ENCODE measurements at places on chromosomes 12 and 14.

GRCh38 chr14:94717808-94718207, 52.1 kb downstream of the GSC start:
- no peak for DNase-seq

- DNase-seq = no peak
Observed at GRCh38 chr12:110913119-110914056, 7.0 kb downstream of the MYL2 start.

DNA sequence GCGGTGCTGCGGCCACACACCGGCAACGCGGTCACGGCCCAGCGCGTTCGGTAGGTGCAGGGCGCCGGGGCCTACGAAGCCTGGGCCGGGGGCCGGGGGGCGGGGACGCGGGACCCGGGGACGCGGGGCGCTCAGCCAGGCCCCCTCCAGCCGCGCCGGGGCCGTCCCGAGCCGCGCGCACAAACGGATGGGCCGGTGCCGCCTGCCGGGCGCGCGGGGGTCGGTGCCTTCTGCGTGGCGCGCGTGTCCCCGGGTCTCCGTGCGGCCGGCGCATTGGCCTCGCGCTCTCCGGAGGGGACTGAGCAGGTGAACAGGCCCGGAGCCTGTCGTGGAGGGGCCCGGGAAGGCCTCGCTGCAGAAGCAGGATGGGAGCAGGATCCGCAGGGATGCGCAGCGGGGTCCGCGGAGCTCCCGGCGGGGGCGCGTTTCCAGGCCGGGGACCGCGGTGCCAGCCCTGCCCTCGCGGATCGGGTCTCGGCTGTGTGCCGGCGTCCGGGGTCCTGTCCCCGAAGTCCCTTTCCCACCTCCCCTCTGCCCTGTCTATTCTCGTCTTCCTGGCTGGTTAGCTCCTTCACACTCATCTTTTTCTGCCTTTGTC, 421 bp downstream of the GLT1D1 start:
- DNase-seq = no peak

- peak; percentile 68 for DNase-seq
Observed at GRCh38 chr14:69129264-69129880, 23.5 kb downstream of the DCAF5 start.

DNA sequence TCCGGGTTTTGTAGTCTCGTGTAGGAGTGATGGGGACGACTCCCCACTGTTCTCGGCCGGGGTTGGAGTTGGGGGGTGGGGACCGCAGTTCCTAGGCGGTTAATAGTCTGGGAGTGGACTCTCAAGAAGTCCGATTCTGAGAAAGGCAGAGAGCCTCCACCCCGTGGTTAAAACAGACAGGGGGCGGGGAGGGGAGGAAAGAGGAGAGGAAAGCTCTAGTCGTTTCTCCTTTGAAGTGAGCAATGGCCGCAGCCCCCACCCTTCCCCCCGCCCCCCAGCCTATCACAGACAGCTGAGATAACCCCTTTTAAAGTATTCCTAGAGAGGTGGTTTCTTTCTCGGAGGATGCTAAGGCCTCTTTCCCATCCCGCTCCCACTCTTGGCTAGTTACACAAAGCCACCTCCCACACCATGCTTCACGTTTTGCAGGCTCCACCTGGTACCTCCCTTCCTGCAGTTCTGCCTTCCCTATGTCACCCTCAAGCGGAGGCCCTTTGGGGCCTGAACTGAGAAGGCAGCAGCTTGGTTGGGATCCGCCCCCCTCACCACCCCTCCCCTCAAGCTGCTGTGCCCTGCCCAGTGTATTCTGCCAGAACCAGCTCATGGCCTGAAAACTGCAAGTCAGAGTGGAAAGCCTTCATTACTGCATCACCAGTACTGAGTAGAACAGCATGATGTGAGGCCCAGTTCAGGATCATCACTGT, 853 bp downstream of the USP5 start:
- DNase-seq = no peak

GRCh38 chr12:93836620-93837260, 159.6 kb downstream of the CRADD start:
- DNase-seq = no peak

DNA sequence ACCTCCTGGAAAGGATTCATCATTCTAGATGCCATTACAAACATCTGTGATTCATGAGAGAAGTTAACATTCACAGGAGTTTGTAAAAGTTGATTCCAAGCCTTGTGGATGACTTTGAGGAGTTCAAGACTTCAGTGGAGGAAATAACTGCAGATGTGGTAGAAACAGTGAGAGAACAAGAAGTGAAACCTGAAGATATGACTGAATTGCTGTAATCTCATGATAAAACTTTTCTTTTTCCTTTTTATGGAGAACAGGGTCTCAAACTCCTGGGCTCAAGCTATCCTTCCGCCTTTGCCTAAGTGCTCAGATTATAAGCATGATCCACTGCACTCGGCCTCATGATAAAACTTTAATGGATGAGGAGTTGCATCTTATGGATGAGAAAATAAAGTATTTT, 64.5 kb upstream of the GTF2A1 start:
- DNase-seq = no peak

DNA sequence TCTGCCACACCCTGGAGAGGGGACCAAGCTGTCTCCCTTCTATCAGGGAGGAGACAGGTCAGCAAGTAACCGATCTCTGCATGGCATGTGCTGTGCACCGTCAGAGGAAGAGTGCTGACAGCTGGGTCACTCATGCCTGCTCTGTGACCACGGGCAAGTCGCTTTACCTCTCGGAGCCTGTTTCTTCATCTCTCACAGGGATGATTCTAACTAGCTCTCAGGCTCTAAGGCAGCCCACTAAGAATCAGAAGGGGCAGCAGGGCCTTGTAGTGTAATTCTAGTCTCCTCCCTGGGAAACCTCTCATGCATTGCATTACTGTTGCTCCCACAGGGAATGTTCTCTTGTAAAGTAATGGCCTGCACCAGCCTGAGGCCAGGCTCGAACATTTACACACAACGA, 11.9 kb downstream of the CD9 start:
- no peak for DNase-seq

DNA sequence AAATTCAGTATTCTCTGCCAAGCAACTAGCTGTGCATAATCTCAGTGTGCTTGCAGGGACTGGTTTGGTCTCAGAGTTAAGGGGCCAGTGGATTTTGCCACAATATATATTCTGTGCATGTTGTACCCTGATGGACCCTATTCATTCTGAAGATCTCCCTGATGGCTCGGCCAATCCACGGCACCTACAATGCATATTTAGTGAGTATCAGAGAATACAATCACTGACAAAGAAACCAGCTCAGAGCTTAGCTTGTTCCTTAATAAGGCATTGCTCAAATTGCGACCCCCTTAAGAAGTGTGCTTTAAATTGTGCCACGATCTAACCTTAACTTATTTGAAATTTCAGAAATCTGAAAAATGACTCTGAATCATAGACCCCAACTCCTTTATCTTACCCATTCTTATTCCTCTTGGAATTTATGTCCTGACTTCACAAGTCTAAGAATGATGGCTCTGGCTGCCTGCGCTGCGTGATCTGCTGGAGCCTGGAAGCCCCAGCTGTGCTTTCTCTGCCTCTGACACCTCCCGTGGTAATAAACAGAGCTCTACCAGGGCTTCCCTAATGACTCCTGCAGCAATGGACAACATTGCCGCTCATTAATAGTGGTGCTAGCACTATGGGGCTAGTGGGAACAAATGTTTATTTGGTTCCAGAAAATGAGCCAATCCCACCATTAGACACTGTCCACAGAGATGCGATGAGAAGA, 9.0 kb upstream of the DCAF4 start:
- no peak for DNase-seq

- no peak for DNase-seq
Observed at GRCh38 chr14:61584331-61584741, 111.0 kb upstream of the HIF1A start.

Measured in NCI-H748 treated with DMSO at 0.1 percent for 48 hours (cell line).